ENCODE measurements at places on chromosomes 7 and 10.

DNA sequence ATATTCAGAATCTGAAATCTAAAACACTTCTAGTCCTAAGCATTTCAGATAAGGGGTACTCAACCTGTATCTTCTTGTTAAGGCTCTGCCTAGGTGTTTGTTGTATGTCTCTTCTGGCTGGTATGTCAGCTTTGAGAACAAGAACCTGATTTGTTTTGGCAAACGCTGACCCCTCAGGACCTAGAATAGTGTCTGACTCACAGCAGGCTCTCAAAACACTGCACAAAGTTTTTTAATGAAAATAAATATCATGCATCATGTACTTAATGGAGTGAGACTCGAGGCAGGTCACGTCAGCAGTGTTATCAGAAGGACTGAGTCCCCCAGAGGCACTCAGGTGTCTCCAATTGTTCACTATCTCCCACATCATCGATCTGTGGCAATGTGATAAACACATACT, 99.1 kb downstream of the GLI3 start:
- DNase-seq, result no peak

DNA sequence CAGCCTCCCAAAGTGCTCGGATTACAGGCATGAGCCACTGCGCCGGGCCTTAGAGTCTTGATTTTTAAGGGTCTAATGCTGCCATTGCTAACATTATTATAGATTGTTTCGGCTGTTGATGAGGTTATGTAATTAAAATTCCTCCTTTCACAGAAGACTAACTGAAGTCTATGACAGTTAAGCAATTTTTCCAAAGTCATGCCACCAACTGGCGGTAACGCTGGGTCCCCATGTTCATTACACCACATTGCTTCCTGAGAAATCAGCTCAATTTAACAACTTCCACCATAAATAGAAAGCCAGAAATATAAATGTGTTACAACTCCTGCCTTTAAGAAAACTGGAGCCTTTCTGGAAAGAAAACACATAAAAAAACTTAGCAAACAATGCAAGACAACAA, 3.5 kb downstream of the ERLIN1 start:
- no peak for DNase-seq

DNA sequence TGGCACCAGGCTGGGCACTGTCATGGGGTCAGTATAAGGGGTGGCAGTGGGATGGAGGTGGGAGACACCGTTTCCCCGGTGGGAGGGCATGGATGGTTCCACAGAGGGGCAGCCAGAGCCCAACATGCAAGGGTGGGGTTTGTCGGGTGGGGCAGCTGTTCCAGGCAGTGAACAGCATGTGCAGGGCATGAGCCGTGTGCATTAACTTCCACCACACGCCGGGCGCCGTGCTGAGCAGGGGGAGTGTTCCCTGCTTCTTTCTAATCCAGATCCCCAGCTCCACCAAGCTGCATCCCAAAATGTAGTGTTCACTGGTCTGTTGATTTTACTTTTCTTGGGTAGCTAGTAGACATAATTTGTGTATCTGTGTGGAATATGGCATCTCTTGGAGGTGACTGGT, 29.3 kb downstream of the ADRA2A start:
- no peak for DNase-seq

GRCh38 chr7:139596626-139597025, 73.1 kb downstream of the CLEC2L start:
- no peak for DNase-seq

DNA sequence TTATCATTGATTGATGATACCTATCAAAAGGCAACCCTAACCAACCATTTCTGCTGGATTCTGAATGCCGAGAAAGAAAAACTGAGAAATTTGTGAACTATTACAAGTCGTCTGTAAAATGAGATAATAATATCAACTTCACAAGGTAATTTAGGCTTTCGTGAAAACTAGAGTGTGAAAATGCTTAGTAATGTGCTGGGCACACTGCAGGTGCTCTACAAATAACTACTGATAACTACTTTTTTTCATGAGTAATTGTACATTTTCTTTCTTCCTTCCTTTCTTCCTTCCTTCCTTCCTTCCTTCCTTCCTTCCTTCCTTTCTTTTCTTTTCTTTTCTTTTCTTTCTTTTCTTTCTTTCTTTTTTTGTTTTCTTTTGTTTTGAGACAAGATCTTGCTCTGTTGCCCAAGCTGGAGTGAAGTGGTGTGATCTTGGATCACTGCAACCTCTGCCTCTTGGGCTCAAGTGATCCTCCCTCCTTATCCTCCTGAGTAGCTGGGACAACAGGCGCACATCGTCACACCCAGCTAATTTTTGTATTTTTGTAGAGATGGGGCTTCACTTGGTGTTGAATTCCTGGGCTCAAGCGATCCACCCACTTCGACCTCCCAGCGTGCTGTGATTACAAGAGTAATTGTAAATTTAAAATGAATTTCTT, 42.9 kb downstream of the BMPR1A start:
- DNase-seq, result no peak

GRCh38 chr7:114048386-114049235, 129.8 kb upstream of the PPP1R3A start:
- DNase-seq, result no peak
